K562 (cell line): ENCODE measurements at places on chromosomes 7 and 10.

- DNase-seq, result no peak
Measured at GRCh38 chr10:42875798-42876341, 93.3 kb downstream of the BMS1 start.

- DNase-seq, result no peak
Measured at GRCh38 chr7:8211725-8212096, 50.3 kb downstream of the ICA1 start.

DNA sequence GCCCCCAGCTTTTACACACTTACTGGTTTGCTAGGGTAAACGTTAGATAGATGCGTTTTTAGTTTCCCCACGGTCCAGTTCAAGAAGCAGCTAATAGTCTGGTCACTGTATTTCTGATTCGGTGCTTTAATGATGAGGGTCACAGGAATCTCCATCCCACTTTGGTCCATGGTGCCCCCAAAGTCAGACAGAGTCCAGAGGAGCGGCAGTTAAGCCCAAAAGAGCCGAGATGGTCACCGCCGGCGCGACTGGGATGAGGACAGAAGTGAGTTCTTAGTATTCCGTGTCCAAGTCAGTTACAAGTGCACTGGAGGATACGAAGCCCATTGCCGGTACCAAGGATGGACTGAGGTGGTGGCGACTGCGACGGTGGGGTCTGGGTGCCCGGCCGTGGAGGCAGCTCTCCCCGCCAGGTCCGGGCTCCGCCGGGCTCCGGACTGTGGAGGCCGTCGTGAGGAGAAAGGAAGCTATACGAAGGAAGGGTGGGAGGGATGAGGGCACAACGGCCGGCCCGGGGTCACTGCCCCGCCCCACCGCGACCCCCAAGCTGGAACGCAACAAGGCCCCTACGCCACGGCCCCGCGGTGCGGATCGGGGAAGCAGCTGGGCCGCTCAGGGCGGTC lies 663 bp downstream of the HERPUD2 start:
- DNase-seq, result no peak

DNA sequence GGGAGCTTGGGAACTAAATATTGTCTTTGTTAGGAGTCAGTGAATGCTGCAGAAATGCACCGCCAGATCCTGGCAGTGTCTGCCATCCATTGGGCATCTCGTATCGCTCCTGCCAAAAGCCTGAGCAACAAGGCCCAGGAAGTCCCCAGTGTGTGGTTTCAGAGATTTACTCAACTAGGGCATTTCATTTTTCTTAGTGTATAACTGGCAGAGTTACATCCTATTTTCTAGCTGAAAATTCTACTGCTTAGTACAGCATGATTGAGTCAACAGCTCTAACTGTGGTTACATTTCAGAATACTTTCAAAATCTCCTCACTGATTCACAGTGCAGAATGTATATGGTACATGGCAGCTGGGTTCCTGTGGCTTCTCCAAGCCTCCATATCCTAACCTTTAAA lies 95.8 kb upstream of the CREB5 start:
- DNase-seq, result no peak

DNA sequence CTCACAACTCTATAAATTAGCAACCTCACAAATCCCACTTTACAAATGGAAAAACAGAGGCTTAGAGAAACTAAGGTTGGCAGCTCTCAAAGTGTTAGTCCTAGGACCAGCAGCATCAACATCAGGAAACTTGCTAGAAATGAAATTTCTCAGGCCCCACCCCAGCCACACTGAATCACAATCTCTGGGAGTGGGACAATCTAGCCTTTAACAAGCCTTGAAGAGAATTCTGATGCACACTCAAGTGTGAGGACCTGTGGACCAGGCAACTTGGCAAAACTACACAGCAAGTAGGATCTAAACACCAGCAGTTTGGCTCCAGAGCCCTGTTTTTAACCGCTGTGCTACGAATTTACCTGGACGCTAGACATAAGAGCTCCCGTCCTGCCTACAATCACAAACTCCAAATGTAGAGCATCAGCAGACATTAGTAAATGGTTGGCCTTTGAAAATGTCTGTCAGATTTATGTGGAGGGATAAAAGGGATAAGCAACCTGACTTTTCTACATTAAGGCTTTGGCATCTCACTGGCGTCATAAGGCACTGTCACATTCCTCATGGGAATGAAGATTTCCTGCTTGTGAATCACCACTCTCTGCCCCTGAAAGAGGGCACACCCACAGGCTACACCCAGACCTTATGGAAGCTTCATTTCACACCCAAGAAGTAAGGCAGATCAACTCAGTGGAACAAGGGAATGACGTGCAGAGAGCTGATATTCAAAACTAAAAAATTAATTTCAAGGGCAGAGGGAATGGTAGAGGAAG lies 34.5 kb downstream of the PPP1R3C start:
- no peak for DNase-seq

DNA sequence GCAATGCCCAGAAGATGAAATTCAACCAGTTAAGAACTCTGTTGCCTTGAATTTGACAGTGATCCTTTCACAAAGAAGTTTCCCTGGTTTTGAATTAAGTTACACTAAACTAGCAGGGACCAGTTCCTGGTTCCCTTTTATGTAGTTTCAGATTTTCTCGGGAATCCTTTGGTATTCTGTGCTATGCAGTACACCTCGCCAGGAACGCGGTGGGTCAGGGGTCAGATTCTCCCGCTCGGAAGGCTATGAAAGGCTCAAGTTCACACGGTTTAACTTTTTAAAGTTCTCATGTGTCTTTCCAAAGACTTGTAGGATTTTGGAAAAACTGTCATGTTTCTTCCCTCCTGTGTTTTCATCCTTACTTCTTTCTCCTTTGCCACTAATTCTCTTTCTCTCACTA lies 104.7 kb upstream of the PRR15 start:
- no peak for DNase-seq

DNA sequence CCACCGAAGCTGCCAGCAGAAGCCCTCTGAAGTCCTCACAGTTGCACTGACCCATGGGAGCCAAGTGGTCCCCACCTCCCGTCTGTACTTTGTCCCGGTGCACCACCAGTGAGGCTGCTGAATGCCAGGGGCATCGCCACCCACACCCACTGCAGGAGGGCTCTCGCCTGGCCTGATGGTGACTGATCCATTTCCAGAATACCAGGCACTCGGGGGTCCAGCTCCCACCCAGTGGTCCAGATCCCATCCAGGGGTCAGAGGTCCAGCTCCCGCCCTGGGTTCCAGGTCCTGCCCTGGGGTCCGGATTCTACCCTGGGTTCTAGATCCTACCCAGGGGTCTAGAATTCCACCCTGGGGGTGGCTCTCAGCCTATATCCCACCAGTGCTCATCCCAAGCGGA lies 9.1 kb upstream of the JAKMIP3 start:
- no peak for DNase-seq

DNA sequence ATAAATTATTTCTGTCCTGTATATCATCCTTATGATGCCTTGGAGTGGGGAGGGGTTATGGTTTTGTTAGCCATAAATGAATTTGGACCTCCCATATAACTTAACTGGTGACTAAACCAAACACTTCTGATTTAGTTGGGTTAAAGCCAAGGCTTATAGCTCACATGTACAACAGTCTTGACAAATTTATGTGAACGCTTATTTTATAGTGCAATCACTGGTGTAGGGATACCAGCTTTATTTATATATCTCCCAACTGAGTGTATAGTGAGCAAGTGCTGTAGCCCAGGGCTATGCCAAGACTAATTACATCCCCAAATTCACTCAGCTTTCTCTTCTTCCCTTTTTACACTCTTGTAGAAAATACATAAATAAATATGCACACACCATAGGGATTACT lies 956.2 kb downstream of the SORCS3 start:
- DNase-seq, result no peak

DNA sequence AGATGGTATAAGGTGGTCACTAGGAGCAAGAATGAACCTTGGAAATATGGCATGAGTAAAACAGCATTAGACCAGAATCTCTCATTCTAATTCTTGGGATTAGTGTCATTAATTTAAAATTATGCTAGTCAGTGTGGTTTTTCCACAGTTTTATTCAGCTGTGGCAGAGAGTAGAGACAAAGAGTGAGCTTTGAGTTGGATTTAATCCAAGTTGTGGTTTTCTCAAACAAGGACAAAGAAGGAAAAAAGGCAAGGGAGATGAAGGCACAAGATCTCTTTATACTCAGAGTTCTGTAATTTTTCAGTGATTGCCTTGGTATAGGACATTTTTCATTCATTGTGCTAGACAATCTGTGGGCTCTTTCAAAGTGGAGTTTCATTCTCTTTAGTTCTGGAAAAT lies 28.2 kb upstream of the AKAP9 start:
- DNase-seq, result no peak

DNA sequence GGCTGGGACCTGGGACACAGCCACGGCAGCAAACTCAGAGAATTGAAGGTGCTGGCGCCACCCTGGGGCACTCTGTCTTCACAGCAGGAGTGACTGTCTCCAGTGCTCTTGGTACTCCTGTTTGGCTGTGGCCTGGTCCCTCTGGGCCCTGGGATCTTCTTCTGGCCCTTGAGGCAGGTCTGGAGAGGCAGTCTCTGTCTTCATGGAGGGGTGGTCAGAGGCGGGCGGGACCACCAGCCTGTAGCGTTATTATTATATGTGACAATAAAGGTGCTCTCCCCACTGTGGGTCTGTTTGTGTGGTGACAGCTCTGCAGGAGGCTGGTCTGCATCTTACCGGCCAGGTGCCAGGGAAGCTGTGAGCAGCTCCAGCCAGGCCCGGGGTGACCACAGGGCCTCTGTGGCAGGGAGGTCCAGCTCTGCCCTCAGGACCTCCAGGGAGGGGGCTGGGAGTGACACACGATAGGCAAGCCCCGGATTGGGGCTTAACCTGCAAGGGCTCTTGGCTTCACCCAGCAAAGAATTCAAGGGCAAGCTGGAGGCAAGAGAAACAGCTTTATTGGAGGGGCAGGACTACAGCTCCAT lies 70.3 kb downstream of the MYL10 start:
- peak; percentile 29 for DNase-seq

DNA sequence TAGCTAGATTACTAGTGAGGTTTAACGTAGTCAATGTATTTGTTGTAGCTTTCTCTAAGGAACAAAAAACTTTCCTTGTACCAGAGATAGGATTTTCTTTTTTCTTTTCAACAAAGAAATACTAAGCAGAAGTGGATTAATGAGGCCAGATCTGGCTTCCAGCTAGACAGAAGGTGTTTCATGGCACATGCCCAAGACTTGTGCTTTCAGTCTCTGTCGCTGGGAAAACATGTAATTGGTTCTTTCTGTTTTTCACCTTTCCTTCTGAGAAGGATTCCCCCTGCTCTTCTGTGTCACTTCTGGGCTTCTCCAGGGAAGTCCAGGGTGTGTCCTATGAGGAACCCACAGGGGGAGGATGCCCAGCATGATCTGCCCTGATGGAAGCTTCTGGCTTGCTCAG lies 492.2 kb downstream of the CCSER2 start:
- no peak for DNase-seq

DNA sequence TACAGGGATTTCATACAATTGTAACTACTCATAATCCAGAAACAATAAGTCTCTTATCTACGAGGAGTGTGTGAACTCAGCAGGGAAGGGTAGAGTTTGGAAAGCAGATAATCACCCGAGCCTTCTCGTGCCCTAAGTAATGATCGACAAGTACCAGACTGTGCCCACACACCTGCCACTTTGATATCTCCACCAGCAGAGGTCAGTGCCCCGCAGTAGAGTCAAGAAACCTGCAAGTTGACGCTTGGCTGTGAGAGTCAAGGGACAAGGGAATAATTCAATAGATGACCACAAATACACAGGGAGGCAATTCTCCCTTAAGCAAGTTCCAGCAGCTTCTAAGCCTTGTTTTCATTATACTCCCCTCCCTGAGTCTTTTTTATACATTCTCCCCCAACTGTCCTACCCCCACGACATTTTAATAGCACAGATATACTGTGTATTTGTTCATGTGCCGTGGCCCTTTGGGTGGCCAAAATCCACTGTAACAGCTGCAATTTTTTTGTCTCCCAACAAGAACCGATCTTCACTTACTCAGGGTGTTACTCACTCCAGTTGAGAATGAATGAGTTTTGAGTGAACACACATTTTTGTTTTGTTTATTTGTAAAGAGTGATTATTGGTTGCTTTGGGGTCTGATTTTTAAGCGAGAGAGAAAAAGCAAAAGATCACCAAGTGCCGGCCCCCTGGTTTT lies 106.9 kb upstream of the RHEB start:
- no peak for DNase-seq

DNA sequence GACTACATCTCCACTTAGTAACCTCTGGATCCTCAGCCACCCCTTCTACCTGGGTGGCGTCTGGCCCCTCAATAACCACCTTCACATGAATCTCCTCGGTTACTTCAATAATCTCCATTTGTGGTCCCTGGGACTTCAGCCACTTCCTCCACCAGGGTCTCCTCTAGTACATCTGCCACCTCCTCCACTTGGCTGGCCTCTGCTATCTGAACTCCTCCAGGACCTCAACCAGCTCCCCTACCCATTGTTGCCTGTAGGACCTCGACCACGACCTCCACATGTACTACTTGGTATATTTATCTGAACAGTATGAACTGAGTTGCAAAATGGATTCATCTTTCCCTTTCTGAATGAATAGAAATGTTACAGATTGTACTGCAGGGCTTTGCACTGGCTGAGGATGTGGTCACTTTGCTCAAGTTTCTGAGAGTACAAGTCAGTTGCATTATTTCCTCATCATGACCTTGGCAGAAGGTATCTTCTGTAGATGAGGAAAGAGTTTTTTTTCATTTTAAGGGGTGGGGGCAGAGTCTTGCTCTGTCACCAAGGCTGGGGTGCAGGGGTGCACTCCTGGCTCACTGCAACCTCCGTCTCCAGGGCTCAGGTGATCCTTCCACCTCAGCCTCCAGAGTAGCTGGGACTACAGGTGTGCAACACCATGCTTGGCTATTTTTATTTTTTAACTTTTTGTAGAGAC lies 36.0 kb downstream of the MAT1A start:
- no peak for DNase-seq

DNA sequence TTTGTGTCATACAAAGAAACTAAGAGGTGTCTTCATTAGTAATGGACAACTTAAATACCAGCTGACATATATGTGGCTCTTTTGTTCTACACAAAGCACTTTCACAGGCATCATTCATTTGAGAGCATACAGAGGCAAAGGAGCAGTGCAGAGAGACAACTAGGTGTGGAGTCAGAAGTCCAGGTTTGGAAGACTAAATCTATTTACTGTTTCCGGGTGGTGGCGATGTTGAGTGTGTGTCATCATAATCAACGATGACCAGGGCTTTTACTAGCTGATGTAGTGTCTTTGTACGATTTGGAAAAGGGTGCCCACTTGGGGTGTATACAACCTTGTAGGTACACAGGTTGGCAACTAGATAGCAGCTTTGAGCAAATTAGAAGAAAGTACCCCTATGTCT lies 195.5 kb upstream of the CCDC6 start:
- no peak for DNase-seq

- DNase-seq, result no peak
Measured at GRCh38 chr7:113628948-113629847, 289.6 kb downstream of the PPP1R3A start.
